ENCODE measurements at places on chromosomes 1 and 21. TPM values are rescaled to one million over a fixed set of nuclear protein-coding genes. Genes with fewer than 3 reads are reported as not detected.

The CRP gene
- total RNA-seq: not detected

The PTGS2 gene
- 14.9 TPM for total RNA-seq

The SPRR3 gene
- total RNA-seq: not detected

The CCT3 gene
- total RNA-seq: 39.1 TPM

The FCMR gene
- 4.5 TPM for total RNA-seq

The CHODL gene
- total RNA-seq: not detected

The CTSE gene
- 495 TPM for total RNA-seq

The TFF1 gene
- total RNA-seq: 721 TPM

The SPRR2A gene
- not detected for total RNA-seq

The TNNT2 gene
- total RNA-seq: not detected

The DNAJC28 gene
- total RNA-seq: not detected

The COL11A1 gene
- 0.29 TPM for total RNA-seq

The KAZN gene
- total RNA-seq: 50.7 TPM

The UBE4B gene
- total RNA-seq: 82.9 TPM

The TTC24 gene
- 0.55 TPM for total RNA-seq

The PHLDA3 gene
- total RNA-seq: 4.0 TPM

The ZNF669 gene
- total RNA-seq: 2.7 TPM

The KRTAP7-1 gene
- not detected for total RNA-seq

The LYPD8 gene
- total RNA-seq: not detected

The ANKRD65 gene
- 0.89 TPM for total RNA-seq

The ADAM30 gene
- total RNA-seq: not detected

The SLC5A9 gene
- 1.7 TPM for total RNA-seq

The SPRR1A gene
- total RNA-seq: not detected
